ENCODE measurements at places on chromosomes 6 and 20.
A peak's percentile ranks its signal among the peaks of the same experiment; 100 is the strongest.

GRCh38 chr6:167769408-167770190 lies 57.1 kb upstream of the AFDN start:
- no peak for DNase-seq

DNA sequence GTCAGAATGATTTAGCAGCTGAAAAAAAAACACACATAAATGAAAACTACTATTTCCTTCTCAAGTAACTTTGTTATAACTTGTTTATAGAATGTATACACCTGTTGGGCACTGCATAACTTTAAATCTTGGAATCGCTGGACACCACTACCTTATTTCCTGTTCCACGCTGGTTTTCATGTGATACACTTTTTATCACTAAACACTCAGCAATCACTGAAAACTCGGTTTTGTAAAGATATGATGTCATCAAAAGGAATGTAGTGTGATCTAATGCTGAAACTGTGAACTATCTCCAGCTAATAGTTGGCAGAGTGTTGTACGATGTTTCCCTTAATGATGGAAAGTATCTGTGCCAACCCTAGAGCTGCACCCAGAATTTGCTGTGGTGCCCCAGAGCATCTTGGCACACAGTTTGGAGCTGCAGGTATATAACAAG lies 127.9 kb downstream of the BACH2 start:
- no peak for DNase-seq

DNA sequence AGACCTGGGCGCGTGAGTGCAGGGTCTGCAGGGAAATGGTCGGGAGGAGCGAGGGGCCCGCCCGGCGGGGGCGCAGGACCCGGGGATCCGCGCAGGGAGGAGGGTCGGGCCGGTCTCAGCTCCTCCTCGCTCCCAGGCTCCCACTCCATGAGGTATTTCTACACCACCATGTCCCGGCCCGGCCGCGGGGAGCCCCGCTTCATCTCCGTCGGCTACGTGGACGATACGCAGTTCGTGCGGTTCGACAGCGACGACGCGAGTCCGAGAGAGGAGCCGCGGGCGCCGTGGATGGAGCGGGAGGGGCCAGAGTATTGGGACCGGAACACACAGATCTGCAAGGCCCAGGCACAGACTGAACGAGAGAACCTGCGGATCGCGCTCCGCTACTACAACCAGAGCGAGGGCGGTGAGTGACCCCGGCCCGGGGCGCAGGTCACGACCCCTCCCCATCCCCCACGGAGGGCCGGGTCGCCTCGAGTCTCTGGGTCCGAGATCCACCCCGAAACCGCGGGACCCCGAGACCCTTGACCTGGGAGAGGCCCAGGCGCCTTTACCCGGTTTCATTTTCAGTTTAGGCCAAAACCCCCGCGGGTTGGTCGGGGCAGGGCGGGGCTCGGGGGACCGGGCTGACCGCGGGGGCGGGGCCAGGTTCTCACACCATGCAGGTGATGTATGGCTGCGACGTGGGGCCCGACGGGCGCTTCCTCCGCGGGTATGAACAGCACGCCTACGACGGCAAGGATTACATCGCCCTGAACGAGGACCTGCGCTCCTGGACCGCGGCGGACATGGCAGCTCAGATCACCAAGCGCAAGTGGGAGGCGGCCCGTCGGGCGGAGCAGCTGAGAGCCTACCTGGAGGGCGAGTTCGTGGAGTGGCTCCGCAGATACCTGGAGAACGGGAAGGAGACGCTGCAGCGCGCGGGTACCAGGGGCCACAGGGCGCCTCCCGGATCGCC lies 54.2 kb upstream of the HLA-A start:
- peak; percentile 57 for DNase-seq

- no peak for DNase-seq
Observed at GRCh38 chr6:106473812-106474211, 113.3 kb downstream of the CRYBG1 start.

DNA sequence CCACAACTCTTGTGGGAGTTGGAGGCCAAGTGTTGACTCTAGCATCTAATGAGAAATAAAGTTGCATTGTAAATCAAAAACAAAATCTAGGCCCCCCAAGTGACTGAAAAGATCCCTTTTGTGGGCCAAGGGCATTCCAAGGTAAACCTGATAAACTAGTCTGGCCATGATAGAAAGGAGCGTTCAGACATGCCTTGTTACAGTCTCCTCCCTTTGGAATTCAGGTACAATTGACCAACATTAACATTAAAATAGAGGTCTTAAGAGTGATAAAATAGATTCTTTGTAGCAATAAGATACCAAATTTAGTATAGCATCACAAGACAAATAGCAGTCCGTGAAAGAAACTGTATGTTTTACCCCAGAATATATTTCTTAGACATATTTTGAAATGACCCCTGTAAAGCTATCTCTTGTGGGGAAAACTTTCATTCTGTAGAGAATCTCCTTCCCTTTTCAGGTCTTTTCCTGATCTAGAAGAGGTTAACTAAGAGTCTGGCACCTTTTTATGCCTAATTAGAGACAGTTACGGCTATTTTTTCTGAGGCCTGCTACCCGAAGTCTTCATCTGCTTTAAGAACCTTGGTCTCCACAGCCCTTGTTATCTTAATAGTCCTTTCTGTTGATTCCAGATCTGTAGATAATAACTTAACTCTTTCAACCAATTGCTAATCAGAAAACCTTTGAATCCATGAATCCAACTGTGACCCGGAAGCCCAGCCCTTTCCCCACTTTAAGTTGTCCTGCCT lies 495.4 kb upstream of the MMS22L start:
- DNase-seq: no peak

DNA sequence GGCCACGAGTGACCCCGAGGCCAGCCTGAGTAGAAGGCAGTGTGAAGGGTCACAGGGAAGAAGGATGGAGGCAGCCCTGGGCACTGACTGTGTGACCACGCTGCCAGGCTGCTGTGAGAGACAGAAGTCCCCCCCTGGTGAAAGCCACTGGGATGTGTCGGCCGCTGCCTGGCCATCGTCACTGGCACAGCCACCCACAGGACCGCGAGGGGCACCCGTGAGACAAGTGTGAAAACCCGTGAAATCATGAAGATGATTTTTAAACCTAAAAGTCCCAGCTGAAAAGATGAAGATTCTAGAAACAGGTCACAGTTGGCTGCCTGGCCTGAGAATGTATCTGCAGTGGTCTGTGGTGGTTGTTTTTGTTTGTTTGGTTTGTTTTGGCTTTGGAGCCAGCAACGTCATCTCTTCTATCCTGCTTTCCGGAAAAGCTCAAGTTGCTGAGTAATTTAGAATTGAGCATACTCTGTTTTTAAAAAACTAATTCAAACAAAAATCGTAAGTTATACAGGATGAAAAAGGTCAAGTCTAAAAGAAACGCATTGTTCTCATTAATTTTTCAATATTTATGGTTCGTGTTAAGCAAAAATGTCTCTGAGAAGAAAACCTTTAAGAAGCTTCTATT lies 94.7 kb downstream of the HUS1B start:
- no peak for DNase-seq

GRCh38 chr6:165081944-165082532 lies 227.4 kb downstream of the C6orf118 start:
- DNase-seq: no peak

GRCh38 chr6:44104481-44105021 lies 22.7 kb downstream of the MRPL14 start:
- DNase-seq: no peak

DNA sequence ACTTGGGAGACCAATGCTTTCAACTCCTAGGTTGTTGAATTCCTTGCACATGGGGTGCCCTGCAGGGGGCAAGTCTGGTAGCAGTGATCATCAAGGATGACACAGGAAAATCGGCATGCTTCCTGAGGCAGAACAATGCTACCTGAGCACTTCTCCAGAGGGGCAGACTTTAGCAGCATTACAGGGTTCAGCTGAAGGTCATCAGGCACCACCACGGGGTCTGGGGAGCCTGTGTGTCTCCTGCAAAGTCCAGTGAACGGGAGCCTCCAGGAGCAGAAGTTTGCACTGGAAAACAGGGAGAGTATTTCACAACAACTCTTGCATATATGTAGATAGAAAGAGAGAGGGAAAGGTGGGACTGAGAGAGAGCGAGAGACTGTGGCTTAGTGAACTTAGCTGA lies 10.2 kb downstream of the VSX1 start:
- DNase-seq: no peak

DNA sequence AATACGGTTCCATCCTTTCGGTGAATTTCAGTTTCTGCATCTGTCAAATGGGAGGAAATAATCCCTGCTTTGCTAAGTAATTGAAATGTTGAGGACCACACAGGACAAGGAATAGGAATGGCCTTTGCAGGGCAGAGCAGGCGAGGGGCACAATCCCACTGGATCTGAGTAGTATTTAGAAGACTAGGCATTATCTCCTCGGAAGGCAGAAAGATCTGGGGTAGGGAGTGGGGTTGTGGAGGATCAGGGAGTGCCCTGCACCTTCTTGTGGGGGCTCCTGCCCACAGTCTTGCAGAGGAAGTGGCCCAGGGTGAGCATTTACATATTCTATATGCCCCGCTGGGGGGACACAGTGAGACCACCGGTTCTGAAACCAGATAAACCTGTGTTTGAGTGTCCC lies 87.1 kb upstream of the SIRPA start:
- DNase-seq: peak; percentile 12

DNA sequence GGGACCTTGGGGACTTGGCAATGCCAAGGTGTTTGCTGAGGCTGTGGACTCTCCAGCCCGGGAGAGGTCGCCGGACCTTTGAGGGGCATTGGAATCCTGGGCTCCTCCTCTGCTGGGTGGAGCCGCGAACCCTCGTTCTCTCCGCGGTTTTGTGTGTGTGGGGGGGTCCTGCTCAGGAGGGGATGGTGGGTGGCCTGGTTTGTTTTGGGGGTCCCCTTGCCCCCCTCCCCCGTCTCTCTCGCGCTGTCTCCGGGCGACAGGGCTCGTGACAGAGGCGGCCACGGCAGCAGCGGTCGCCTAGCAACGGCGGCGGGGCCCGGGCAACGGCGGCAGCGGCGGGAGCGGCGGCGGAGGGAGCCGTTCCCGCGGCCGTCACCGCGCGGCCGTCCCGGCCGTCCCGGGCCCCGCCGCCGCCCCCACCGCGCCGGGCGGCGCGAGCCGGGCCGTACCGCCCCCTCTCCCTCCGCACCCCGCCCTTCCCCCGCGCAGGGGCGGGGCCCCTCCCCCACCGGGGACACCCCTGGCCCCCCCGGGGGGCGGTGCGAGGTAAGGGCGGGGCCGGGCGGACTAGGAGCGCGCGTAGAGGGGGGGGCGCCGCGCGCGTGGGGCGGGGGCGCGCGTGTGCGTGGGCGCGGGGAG lies 7.8 kb downstream of the SYNGAP1 start:
- DNase-seq: peak; percentile 45

GRCh38 chr6:5995949-5996713 lies 10.6 kb downstream of the NRN1 start:
- peak; percentile 61 for DNase-seq

GRCh38 chr6:6942831-6943230 lies 164.9 kb upstream of the RREB1 start:
- peak; percentile 70 for DNase-seq

- DNase-seq: no peak
Observed at GRCh38 chr6:9116026-9116425, 680.7 kb upstream of the SLC35B3 start.

DNA sequence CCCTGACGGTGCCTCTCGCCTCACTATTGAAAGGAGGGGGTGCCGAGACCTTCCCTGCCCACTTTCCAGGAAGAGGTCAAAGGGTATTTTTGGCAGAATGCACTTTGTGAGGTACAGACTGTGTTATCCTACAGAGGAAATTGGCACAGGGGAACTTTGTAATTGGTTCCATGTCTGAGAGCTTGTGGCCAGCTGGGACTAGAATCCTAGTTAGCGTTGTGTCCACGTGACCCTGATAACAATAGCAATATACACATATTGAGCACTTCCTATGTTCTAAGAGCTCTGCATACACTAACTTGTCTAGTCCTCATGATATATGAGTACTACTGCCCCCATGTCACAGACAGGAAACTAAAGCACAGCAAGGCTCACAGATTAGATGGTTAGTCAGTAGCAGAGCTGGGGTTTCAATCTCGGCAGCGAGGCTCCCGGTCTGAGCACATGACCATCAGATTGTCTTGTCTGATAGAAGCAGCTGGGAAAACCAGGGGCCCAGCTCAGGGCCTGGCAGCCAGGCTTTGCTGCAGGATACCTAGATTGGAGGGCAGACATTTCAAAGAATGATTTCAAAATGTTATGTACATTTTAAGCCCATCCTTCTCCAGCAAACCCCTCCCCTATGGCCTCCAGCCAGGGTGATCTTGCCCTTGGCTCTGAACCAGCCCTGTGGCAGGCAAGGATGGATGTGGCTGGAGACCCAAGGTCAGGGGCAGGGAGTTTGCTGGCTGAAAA lies 1.4 kb downstream of the MAPK13 start:
- DNase-seq: no peak

DNA sequence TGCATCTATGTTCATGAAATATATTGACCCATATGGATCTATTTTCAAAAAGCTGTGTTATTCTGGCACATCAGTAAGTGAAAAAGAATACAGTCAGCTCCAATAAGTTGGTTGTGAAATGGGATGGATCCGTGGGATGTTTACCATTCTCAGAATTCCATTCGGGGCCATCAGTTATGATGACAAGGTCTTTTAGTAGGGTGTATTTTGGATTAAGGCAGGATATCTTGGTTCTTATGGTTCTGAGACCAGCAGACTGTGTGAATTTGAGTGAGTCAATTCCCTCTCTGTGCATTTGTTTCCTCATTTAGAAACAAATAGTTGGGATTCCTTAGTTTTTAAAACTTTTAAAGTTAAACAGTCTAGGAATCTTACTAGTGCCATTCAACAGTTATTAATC lies 287.4 kb downstream of the CD109 start:
- no peak for DNase-seq

DNA sequence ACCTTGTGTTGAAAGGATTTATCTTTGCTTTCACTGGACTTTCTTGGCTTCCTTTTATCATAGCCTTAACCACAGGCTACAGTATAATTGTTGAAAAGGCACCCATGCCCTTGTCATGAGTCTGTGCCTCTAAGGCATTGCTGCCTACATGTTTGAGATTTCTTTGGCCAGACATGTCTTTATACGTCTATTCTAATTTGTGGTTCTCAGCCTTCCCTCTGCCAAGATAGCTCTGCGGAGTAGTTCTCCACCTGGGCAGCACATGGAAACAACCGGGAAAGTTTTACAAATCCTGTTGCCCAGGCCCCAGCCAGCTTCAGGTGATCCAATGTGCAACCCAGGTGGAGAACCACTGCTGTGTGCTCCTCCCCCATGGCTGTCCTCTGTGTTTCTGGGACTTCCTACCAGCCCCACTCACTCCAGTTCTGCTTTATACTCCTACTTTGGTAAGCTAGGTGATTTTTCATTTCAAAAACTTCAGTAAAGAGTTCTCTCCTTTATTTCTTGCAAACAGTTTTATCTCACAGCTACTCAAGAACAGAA lies 159.6 kb upstream of the MYLIP start:
- no peak for DNase-seq

DNA sequence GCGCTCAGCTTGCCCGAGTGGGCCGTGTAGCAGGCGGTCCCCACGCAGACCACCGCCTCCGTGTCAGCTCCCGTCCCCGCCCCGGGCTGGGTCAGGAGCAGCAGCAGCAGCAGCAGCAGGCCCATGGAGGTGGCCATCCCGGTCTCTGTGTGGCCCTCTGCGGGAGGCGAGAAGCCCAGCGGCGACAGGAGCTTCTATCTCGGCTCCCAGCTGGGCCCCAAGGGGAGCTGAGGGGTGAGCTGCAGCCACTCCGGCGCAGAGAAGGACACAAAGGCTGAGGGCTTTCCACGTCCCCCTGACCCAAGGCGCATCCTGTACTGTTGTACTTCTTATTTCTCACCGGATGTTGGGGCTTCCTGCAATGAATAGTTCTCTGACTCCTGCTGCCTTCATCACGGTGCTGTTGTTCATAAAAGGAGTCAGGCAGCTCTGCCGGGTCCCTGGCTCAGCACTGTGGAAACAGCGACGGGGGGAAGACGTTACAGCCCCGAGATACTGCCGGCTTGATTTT lies at the start of gene CD93:
Gene CD93, minus strand, starts transcription at position 269 of the 511 bp plus-strand sequence. Its CDS starts 132 bp downstream, at position 137.
- DNase-seq: peak; percentile 50

- no peak for DNase-seq
Observed at GRCh38 chr6:98887650-98888049, 53.3 kb downstream of the POU3F2 start.
